Progenitor cell of endocrine pancreas (in vitro differentiated cells): ENCODE measurements at places on chromosomes 7 and 10. TPM values are rescaled to one million over a fixed set of nuclear protein-coding genes. Genes with fewer than 3 reads are reported as not detected.
A peak's percentile ranks its signal among the peaks of the same experiment; 100 is the strongest.

PDCD4 gene
- total RNA-seq = 152 and 172 TPM in 2 replicates

CCM2 gene
- 42.2 and 43.0 TPM in 2 replicates for total RNA-seq

PRSS37 gene
- not detected in 2 replicates for total RNA-seq

RET gene
- 0.75 and 1.5 TPM in 2 replicates for total RNA-seq

GDF2 gene
- total RNA-seq = not detected in 2 replicates

AKR1C2 gene
- 7.2 and 12.6 TPM in 2 replicates for total RNA-seq

GATAD1 gene
- 51.0 and 55.0 TPM in 2 replicates for total RNA-seq

FBXL13 gene
- 9.1 and 9.2 TPM in 2 replicates for total RNA-seq

- H3K4me1 ChIP-seq = peaks cover 53% of the 10 kb centered on the region
- H3K27ac ChIP-seq = peak overlapping the region; percentile 40
- no peaks in the 10 kb centered on the region for H3K27me3 ChIP-seq
Observed at GRCh38 chr7:139739863-139740597, 37.8 kb downstream of the HIPK2 start.

GRCh38 chr10:33621101-33621500 lies 286.6 kb upstream of the NRP1 start:
- peaks cover 2% of the 10 kb centered on the region for H3K4me1 ChIP-seq
- H3K36me3 ChIP-seq = no peaks in the 10 kb centered on the region
- H3K27me3 ChIP-seq = no peaks in the 10 kb centered on the region
- H3K27ac ChIP-seq = no peak overlapping the region

- peaks cover 8% of the 10 kb centered on the region for H3K4me1 ChIP-seq
- peak overlapping the region; percentile 57 for H3K27ac ChIP-seq
- no peak for DNase-seq
Observed at GRCh38 chr7:156881679-156882078, 11.3 kb downstream of the LMBR1 start.

DNA sequence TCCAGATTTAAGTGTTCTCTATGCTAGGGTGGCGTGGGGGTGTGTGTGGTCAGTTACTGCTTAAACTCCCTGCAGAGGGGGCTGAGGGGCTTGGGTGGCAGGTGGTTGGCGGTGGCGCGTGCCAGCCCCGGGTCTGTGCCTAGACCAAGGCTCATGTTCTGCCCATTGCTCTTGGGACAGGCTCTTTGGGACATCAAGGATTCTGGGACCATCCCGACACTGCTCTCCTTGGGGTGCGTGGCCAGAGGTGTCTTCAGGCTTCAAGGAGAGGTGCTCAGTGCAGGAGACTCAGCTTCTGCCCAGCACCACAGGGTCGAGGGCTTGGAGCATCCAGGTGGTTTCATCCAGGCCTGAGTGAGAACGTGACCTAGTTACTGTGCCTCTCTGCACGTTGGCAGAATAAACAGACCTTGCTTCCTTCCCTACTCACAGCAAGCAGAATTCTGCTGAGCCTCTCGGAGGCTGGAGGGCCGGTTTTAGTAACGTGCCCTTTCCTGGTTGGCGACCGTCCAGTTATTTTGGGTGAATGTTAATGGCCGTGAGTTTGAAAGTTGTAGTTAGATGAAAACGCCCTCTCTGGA lies 39.9 kb downstream of the CAMK1D start:
- DNase-seq = no peak
- peaks cover 16% of the 10 kb centered on the region for H3K27me3 ChIP-seq
- H3K4me3 ChIP-seq = no peak overlapping the region
- peaks cover 7% of the 10 kb centered on the region for H3K4me1 ChIP-seq
- no peaks in the 10 kb centered on the region for H3K36me3 ChIP-seq
- no peak overlapping the region for H3K27ac ChIP-seq

DNA sequence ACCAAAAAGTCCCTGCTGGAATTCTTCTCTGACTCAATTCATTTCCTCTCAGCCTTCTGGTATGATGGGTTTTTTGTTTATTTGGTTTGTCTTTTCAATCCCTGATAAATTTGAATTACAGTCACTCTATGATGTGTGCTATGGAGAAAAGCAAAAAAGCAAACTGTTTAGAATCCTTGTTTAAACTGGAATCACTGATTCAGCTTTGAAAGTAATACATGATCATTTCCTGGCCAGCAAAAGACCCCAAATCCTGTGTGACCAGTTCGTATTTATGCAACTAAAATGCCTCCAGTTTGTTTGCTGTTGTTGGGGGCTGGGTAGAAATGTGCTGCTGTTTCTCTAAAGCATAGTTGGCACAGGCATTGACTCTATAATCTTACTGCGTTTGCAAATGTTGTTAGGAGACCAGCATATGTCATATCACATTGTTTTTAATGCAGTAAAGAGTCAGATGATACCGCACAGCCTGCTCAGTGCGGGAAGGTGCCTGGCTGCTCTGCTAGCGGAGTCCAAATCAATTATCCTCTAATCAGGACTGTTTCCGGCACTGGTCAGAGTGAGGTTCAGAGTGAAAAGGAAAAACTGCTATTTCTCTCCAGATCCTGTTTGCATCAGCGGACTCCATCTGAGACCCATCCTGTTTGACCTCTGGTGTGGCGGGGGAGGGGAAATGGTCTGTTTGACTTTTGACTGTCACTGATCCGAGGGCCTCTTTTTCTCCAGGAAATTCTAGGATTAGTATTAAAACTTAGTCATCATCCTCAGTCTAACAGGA lies 40.6 kb upstream of the ADD3 start:
- no peaks in the 10 kb centered on the region for H3K36me3 ChIP-seq
- H3K27me3 ChIP-seq = peaks cover 37% of the 10 kb centered on the region
- no peak for DNase-seq
- peak overlapping the region; percentile 46 for H3K4me3 ChIP-seq
- H3K27ac ChIP-seq = peak overlapping the region; percentile 87

DNA sequence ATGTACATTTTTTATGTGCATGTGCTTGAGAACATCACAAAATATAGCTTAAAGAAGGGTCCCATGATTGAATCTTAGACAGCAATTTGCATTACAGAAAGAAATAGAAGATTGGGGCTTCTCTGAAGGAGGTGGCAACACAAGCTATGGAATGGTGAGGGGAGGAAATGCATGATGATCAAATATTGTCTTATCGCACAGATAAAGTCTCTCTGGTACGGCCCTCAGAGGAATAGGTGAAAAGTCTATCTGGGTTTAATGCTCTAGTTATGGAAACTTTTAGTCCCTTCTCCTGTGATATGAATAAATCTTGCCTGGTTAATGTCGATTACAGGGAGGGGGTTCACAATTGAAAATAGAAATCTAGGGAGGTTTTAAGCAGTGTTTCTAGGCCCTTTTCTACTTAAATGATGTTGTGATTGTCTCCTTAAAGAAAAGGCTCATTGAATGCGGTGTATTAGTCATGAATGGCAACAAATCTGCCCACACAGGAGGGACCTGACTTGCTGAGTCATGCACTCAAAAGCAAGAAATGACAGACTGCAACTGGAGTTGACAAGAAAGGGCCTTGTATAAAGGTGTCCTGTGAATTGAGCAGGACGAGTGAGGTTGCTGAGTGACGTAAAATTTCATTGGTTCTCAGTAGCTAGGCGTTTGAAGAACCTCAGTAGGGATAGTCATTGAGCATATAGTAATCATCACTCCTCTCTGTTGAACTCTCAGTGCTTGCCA lies 133.4 kb upstream of the CSTF2T start:
- no peaks in the 10 kb centered on the region for H3K4me1 ChIP-seq
- no peak overlapping the region for H3K27ac ChIP-seq
- DNase-seq = no peak
- no peaks in the 10 kb centered on the region for H3K27me3 ChIP-seq
- H3K4me3 ChIP-seq = no peak overlapping the region

DNA sequence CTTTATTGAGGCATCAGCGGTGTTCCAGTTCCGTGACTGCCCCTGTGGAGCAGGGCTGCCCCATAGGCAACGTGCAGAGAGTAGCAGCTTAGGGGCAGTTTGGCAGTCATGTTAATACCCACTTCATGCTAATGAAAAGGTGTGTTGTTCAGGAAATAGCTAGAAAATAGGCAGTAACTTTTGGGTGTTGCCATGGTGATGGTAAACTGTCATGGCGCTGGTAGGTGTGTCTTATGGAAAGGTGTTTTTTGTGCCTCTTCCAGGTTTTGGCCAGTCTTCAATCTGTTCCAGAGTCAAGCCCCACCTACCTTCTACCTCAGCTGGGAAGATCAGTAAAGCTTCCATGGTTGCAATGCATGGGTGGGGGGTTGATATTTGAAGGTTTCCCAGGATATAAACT lies 36.3 kb upstream of the MINDY3 start:
- peaks cover 6% of the 10 kb centered on the region for H3K27me3 ChIP-seq
- peaks cover 1% of the 10 kb centered on the region for H3K4me1 ChIP-seq
- DNase-seq = no peak
- no peaks in the 10 kb centered on the region for H3K36me3 ChIP-seq
- no peak overlapping the region for H3K27ac ChIP-seq

- no peak overlapping the region for H3K27ac ChIP-seq
- H3K27me3 ChIP-seq = peaks cover 16% of the 10 kb centered on the region
- no peak overlapping the region for H3K4me3 ChIP-seq
- H3K36me3 ChIP-seq = no peaks in the 10 kb centered on the region
- no peaks in the 10 kb centered on the region for H3K4me1 ChIP-seq
Observed at GRCh38 chr7:42843205-42843800, 68.6 kb downstream of the C7orf25 start.

DNA sequence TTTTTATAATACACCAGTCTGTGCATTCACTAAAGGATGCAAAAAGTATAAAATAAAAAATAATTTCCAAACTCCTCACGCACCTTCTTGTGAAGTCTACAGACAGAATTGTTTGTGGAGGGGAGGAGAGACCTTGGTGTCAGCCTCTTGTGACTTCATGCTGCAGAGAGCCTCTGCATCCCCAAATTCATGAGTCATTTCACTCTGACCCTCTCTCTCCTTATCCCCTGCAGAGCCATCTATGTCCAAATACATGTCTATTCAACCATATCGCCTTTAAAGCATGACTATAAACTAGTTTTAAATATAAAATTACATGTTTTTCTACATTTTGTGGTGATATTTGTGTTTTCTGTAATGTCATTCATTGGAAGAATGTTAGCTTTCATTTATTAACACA lies 6.0 kb downstream of the CREB5 start:
- no peak for DNase-seq
- no peaks in the 10 kb centered on the region for H3K36me3 ChIP-seq
- no peak overlapping the region for H3K4me3 ChIP-seq
- H3K27ac ChIP-seq = no peak overlapping the region
